Calu3 (cell line): ENCODE measurements at places on chromosomes 3 and 15. TPM values are rescaled to one million over a fixed set of nuclear protein-coding genes. Genes with fewer than 3 reads are reported as not detected.

- no peak for DNase-seq
Observed at GRCh38 chr3:117763561-117763960, 1054.0 kb downstream of the TUSC7 start.

GOLGA8M gene
- not detected in 2 replicates for total RNA-seq

DNA sequence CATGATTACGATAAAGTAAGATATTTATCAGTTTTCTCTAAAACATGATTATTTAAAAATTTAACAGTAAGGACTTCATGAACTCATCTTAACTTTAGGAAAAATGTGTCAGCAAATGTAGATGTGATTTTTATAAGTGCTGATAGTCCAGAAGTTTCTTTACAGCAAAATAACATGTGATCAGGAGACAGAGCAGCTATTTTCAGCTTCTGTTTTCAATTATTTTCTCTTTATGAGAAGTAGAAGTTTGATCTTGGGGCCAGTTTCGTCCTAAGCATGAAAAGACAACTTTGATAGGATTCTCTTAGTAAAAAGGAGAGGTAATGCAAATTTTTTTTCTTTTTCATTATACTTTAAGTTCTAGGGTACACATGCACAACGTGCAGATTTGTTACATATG, 96.5 kb upstream of the TSPAN3 start:
- DNase-seq: no peak

GRCh38 chr3:169478566-169479313, 184.8 kb downstream of the MECOM start:
- no peak for DNase-seq

GOLGA8Q gene
- total RNA-seq: not detected in 2 replicates

GRCh38 chr3:171192176-171192854, 165.8 kb upstream of the SLC2A2 start:
- DNase-seq: no peak

DNA sequence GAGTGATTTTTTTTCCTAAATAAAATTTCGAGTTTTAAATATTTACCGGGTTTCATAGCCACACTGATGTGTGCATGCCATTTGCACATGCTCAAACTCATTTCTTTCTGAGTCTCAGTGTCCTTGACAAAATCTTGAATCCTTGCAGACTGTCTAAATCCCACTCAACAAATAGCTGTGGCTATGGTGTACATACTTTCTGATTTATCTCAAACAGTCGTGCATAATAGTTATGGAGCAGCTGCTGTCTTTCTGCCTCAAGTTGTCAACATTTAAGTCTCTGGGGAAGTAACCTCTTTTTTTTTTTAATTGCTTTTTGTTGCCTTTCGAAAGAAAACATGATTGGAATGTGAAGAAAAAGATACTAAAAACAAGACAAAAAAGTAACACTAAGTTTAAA, 52.8 kb upstream of the UTS2B start:
- no peak for DNase-seq

- no peak for DNase-seq
Observed at GRCh38 chr3:152192936-152193672, 75.6 kb upstream of the MBNL1 start.

GRCh38 chr3:134093956-134094355, 64.2 kb upstream of the SLCO2A1 start:
- no peak for DNase-seq

DNA sequence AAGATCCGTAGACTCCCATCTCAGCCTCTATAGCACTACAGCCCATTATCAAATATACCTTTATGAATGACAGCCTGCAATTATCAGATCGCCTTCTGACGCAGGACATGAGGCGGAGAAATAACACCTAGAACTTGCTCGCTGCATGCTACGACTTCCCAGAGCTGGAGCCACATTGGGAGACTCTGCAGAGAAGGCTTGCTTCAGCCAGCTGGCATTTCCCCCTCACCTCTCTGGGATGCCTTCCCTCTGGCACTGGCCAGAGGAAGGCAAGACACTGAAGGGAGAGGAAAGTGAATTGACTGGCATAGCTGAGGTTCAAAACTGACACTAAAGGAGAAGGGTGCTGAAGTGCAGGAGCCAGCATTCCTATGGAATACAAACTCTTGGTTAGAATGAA, 131.7 kb downstream of the GABRB3 start:
- no peak for DNase-seq

DNA sequence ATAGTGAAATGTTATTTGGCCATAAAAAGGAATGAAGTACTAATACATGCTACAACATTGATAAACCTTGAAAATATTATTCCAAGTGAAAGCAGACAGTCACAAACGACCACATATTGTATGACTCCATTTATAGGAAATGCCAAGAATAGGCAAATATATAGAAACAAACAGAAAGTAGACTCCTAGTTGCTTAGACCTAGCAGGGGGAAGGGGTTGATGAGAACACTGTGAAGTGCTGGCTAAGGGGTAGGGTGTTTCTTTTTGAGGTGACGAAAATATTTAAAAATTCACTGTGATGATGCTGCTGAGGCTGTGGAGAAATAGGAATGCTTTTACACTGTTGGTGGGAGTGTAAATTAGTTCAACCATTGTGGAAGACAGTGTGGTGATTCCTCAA, 30.5 kb upstream of the XIRP1 start:
- no peak for DNase-seq

GP9 gene
- total RNA-seq: not detected in 2 replicates

NDN gene
- not detected in 2 replicates for total RNA-seq

STAB1 gene
- 0.26 TPM in 1 of 2 replicates, not detected in the other for total RNA-seq

SERINC4 gene
- total RNA-seq: 0.33 TPM in 1 of 2 replicates, not detected in the other

DNA sequence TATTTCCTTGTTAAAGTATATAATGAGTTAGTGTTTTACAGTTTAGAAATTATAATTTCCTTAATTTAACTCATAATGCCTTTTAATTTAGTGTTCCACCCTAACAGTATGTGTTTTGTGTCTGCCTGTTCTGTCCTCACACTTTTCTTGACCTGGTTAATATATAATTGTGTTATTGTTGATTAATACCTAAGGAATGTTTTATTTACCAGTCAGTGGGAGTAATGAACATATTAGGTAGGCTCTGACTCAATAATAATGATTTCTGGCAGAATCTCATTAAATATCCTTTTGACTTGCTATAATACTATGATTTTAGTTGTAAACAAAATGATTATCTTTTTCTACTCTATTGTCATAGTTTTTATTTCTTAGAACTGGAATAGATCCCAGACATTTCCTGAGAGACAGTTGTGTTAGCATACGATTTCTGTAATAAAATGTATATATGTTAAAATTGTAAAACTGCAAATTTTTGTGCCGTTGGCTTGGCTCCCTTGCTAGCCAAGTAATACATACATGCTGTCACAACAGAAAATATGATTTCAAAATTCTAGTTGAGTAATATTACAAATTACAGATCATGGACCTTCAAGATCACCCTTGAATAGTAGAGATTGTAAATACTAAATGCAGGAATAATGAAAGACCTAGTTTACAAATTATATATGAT, 51.9 kb downstream of the RASA2 start:
- no peak for DNase-seq

- no peak for DNase-seq
Observed at GRCh38 chr3:153163393-153163724, 1.3 kb downstream of the RAP2B start.

DNA sequence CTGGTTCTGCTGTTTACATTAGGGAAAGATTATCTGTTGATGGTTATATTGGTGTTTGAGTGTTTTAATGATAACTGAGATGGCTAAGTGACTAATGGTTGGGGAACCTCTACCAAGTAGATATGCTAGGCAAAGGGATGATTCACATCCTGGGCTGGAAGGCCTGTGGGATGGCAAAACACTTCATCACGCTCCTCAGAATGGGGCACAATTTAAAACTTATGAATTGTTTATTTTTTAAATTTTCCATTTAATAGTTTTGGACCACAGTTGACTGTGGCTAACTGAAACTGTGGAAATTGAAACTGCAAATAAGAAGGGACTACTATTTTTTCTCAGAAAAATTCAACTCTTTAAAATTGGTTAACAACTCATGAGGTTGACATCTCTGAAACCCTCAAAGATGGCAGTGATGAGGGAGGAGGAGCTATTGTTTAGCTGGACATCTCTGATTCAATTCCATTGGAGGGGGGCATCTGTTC, 100.5 kb upstream of the ZBED2 start:
- DNase-seq: no peak

GRCh38 chr3:121943431-121943830, 49.2 kb downstream of the SLC15A2 start:
- DNase-seq: peak; percentile 18

DNA sequence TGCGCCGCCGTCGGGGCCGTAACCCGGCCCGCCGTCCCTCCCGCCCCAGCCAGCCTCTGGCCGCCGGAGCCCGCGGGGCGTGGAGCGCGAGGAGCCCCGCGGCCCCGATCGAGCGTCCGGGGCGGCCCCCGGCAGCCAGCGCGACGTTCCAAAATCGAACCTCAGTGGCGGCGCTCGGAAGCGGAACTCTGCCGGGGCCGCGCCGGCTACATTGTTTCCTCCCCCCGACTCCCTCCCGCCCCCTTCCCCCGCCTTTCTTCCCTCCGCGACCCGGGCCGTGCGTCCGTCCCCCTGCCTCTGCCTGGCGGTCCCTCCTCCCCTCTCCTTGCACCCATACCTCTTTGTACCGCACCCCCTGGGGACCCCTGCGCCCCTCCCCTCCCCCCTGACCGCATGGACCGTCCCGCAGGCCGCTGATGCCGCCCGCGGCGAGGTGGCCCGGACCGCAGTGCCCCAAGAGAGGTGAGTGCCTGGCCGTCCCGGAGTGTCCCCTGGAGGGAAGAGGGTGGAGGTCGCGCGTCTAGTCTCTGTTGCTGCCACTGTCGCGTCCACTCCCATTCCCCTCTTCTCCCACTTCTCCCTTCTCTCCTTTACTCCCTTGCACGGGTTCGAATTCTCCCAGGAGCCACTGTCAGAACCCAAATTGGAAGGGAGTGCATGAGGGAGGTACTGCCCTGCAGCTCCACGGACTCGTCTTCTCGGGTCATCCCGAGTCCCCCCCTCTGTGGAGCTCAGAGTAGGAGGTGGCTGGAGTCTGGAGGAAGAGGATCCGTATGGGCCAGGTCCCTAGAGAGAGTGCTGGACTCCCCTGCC, 585 bp downstream of the CSK start:
- peak; percentile 38 for DNase-seq

TTLL13 gene
- 0.29 and 0.71 TPM in 2 replicates for total RNA-seq

SHC4 gene
- 1.2 and 1.9 TPM in 2 replicates for total RNA-seq

DNA sequence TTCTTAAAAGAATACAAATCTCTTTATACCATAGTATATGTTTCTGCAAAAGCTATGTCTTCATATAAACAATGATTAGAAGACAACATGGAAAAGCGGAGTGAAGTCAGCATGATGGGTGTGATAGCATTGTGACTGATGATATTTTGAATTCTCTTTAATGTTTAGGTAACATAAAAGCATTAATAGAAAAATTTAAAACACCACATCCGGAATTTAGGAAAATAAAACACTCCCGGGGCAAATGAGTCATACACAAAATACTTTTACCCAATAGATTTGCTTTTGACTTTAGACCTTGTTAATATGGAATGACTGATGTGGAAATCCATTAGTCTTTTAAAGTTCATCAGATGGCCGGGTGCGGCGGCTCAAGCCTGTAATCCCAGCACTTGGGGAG, 134.7 kb downstream of the P3H2 start:
- DNase-seq: no peak
